ENCODE measurements at places on chromosomes 3 and 15.

- DNase-seq: no peak
Measured at GRCh38 chr3:128362026-128362965, 104.4 kb downstream of the DNAJB8 start.

DNA sequence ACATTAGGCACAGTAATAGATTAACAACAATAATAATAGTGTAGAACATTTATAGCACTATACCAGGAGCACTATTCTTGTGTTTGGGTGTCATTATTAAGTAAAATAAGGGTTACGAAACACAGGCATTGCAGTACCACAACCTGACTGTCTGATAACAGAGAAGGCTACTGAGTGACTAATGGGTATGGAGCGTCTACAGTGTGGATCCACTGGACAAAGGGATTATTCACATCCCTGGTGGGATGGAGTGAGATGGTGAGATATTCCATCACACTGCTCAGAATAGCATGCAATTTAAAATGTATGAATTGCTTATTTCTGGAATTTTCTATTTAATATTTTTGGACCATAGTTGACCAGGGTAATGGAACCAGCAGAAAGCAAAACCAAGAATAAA, 18.2 kb downstream of the MINDY4B start:
- DNase-seq: no peak

DNA sequence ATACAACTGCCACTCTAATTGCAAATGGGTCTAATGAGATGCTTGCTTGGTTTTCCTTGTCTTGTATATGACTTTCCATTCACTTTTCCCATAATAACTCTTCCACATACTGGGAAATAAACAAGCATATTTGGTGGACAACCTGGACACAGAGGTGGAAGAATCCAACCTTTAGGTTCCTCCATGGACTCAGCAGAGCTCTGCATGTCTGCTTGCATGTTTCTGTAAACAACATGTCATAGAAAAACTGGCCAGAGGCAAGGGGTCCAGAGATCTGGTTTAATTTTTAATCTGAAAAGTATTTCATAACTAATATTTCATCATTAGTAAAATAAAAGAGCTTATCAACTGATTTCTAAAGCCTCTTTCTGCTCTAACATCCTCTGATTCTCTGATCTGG, 30.2 kb downstream of the GOLIM4 start:
- no peak for DNase-seq

DNA sequence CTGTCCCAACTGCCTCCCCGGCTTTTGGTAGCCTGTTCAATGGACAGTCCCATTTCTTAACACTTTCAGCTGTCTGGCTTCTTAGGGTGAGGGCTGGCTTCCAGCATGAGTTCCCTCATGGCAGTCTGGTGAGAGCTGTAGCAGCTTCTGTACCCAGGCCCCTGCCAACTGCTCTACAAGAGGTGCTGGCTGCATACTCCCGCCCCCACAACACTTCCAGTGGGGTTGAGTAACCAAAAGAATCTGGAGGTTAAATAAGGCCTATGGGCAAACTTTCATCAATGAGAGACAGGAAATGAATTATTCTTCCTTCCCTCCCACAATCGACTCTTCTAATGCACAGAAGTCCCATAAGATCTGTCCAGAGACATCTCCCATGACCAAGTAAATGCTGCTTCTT, 145.0 kb downstream of the NEK10 start:
- DNase-seq: no peak

GRCh38 chr3:177810162-177810623, 612.9 kb upstream of the TBL1XR1 start:
- DNase-seq: no peak

DNA sequence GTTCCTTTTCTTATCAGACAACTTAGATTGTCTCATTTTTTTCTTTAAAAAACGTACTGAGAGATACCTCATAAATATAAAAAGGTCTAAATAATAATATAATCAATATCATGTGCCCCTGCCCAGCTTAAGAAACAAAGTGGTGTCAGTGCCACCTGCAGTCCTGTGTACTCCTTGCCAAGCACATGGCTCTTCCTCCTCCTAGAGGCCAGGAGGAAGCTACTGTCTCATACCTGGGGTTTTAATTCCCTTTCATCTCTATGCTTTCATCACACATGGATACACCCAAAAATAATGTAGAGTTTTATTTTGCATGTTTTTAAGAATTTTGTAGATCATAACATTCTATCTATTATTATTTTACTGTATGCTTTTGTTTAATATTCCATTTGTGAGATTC, 98.6 kb upstream of the C15orf61 start:
- DNase-seq: no peak

- no peak for DNase-seq
Measured at GRCh38 chr15:72735111-72735510, 48.4 kb downstream of the ADPGK start.

DNA sequence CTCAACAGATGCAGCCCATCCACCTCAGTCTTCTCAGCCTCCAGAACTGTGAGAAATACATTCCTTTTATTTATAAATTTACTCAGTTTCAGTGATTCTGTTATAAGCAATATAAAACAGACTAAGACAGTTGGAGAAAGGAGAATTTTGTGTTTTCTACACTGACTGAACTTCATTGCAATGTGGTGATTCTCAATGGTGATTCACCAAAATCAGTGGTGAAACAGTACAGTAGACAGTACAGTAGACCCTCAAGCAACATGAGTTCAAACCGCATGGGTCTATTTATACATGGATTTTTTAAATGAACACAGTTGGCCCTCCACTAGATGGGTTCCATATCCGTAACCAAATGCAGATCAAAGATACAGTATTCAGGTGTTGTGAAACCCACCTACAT, 403.1 kb upstream of the TGFBR2 start:
- no peak for DNase-seq

GRCh38 chr3:196194542-196194915, 16.7 kb downstream of the ZDHHC19 start:
- DNase-seq: no peak

GRCh38 chr3:38984110-38984509, 67.6 kb downstream of the SCN11A start:
- no peak for DNase-seq

GRCh38 chr3:176395240-176395639, 802.0 kb downstream of the TBL1XR1 start:
- DNase-seq: no peak

GRCh38 chr15:25761971-25762662, 101.0 kb downstream of the ATP10A start:
- DNase-seq: no peak

DNA sequence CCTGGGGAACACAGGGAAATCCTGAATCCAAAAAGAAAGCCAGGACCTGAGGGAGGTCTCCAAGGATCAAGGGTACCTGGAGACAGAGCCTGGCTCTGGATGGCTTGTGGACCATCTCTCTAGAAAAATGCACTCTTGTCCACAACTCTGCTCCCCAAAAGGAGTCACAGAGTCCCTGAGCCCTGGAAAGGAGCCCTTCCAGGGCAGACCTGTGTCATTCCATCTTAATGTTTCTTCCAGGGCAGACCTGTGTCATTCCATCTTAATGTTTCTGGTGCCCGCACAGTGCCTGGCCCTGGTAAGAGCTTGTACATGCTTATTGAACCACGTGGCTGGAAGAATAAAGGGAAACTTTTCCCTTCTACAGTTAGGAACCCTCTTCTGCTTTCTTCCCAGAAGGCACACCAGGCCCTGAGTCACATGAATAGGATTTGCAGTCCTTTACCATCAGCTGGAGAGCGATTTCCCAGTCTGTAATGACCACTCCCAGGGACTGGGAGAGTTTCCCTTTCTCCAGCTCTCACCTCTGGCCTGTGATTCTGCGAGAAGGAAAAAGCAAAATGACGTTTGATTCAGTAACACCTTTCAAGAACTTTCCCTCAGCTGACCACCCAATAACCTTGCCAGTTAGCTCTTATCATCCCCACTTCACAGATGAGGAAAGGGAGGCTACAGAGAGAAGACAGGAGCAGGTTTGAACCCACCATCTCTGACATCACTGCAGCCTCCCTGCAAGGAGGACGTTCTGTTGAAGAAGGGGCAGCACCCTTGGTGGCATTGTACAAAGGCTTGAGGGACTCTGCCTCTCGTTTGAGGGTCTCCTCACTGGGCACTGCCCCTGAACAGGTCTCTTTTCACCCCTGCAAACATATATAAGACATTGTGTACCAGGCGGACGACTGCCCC, 35.8 kb upstream of the SLCO2A1 start:
- no peak for DNase-seq

DNA sequence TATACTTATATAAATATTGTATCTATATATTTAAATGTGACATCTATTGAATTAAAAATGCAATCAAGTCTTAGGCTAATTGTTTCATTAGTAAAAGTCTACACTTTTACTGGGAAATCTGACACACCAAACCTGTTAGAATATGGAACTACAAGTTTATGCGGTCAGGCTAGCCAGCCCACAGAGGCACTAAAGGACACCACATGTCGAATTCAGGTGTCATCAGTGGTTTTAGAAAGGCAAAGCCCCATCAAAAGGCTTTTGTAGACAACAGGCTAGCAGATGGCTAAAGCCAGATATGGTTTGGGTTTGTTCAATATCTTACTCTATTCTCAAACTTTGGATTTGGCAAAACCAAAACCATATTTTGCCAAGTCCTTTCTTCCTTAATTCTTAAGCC, 411.0 kb downstream of the MECOM start:
- DNase-seq: no peak

All from coronary artery (tissue), 2 donors.